ENCODE measurements at places on chromosomes 13 and 19.

DNA sequence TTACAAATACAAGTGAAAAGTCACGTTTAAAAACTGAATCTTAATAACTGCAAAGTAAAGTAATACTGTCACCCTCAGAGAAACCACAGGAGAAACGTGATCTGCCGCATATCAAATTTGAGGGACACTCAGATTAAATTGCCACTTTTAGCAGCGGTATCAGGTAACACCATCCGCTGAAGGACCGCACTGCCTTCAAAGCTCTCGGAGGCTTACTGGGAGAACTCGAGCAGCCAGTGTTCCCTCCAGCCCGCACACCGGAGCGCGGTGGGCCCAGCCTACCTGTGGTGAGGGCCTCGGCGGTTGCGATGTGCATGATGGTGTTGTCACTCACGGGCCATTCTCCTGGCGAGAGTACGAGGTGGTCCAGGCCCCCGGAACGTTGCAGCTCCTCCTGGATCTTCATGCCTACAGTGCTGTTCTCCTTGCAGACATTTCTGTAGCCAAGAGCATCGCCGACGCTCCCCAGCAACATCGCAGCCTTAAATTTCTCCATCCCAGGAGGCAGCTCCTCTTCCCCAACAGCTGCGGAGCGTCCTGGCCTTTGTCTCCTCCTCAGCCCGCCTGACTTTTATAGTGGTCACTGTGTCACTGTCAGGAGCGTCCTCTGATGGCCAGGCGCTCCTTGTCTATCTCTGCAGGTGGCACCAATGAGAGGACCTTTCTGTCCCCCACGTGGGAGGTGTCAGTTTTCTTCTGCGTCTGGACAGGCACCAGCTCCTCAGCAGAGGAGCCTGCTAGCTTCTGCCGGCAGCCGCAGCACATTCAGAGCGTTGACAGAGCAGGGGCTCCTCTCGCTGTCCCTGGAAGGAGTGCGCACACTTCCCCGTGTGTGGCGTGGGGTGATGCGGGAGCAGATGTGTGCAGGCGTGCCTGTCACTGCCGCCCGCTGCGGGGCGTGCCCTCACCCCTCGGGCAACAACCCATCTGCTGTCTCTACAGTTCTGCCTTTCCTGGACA lies at the start of gene ADPRHL1:
Gene ADPRHL1, minus strand, starts transcription at position 547 of the 960 bp plus-strand sequence. Its CDS starts 51 bp downstream, at position 496.
- DNase-seq: no peak

GRCh38 chr19:18788529-18789421 lies 2.3 kb downstream of the COMP start:
- DNase-seq: no peak

- DNase-seq: peak; percentile 97
These were observed 11.0 kb downstream of the TSHZ3 start for GRCh38 chr19:31338069-31338776.

- no peak for DNase-seq
These were observed 66.3 kb downstream of the LMO7 start for GRCh38 chr13:75702476-75702875.

DNA sequence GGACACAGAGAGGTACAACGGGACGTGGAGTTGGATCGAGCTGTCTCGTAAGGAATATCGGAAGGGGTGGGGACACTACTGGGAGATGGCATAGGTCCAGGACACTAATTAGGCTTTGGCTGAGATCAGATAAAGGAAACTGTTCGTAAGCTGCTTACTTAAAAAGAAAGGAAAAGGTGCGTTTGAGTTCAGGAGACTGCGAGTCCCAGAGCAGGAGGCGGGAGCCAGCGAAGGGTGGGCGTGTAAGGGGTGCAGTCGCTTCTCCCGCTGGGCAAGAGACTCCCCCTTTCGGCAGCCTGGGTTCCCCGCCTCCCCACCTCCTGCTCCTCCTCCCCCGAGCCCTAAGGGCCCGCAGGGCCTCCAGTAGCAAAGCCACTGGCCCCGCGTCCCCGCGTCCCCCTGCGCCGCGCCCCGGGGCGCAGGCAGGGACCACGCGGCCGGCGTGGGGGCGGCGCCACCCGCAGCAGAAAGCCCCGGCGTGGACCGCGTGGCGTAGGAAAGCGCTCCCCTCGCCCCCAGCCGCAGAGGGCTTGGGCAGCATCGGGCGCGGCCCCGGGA lies 547 bp downstream of the ABCC4 start:
- DNase-seq: peak; percentile 47

GRCh38 chr19:7267792-7268704 lies 26.2 kb downstream of the INSR start:
- no peak for DNase-seq
